ENCODE measurements at places on chromosomes 2 and 18.

DNA sequence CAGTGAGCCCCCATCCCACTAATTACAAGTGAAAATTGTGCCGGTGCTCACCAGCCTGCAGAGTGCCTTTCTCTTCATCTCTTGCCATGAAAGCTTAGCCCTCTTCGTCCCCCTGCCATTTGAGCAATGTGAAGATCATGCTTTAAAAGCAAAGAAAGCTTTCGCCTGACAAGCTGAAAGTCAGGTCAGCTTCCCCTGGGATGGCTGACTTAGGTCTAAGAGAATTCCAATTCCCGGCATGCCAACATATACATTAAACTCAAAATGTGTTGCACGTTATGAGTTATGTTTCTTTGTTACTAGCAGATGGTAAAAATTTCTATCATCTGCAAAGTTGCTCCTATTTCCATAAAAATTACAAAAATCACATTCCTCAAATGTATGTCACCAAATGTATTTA is 129.8 kb downstream of the AFF3 start:
- DNase-seq = no peak

DNA sequence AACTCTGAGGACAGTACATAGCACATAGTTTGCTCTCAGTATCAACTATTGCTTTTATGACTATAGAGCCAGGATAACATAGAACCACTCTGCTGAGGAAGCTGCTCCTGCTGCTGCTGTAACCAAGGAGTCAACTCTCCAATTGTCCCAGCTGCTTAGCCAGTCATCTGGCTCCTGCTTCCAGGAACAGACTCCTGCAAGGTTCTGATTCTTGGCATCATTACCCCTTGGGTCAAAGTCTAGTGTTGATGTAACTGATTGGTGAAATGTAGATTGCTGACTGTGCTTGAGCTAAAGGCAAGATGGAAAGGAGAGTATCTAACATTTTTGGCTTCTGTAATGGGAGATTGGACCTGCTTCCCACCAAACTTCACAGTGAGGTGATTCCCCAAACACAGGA is 261.9 kb upstream of the FSHR start:
- no peak for DNase-seq

GRCh38 chr2:9169349-9170107 is 37.1 kb upstream of the ASAP2 start:
- no peak for DNase-seq

DNA sequence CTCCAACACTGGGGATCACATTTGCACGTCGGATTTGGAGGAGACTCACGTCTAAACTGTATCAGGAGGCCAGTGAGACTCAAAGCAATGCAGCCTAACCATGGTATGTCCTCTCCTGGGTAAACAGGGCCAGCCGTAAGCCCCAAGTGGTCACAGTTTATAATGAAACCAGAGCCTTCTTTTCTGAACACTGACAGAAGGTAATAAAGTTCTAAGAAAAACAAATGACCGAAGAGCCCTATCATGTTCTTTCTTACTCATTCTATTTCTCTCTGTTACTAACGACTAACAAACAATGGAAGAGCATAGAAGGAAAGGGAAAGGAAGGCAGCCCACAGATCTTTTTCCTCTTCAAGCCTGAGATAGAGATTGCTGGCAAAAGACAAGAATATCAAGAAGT is 796.8 kb upstream of the SOX11 start:
- no peak for DNase-seq

DNA sequence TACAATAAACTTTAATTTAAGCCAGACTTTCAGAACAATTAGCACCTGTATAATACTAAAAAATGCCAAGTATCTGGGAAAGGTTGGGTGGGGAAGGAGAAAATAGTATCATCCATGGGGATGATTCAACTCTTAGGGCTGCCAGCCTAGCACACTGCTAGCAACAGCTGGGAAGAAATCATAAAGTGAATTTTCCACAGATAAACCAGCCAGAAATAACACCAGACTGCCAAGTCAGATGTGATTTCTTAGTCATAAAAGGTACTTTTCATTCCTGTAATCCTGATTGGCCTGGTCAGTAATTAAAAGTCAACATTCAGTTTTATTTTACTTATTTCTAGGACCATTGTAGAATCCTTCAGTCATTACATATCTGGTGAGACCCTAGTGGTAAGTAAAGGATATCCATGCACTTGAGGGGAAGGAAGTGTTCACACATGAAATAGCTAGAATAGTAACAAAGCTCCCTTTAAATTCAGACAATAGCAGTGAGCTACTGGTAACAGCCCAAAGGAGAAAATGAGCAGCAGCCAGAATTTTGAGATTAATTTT is 59.4 kb downstream of the LIMS1 start:
- DNase-seq = no peak

GRCh38 chr2:221612161-221612560 is 40.1 kb upstream of the EPHA4 start:
- DNase-seq = no peak

DNA sequence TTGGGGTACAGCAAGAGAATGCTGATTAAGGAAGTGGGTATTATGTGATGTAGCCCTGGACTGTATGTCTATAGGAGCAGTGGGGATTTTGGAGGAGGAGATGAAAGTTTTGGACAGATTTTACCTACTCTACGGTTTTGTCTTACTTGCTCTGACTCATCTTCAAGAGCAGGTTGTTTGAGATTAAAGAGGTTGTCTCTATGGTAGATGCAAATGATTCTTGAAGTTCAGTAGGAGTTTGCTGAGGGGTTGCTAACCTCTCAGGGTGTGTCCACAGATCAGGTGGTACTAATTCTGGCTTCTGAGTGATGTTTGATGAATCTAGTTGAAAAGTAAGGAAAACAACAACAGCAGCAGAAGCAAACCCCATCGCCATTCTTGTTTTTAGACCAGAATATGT is 9.7 kb upstream of the SERPINB12 start:
- DNase-seq = no peak

- DNase-seq = no peak
These were observed 19.4 kb downstream of the DNMT3A start for GRCh38 chr2:25322312-25322711.

DNA sequence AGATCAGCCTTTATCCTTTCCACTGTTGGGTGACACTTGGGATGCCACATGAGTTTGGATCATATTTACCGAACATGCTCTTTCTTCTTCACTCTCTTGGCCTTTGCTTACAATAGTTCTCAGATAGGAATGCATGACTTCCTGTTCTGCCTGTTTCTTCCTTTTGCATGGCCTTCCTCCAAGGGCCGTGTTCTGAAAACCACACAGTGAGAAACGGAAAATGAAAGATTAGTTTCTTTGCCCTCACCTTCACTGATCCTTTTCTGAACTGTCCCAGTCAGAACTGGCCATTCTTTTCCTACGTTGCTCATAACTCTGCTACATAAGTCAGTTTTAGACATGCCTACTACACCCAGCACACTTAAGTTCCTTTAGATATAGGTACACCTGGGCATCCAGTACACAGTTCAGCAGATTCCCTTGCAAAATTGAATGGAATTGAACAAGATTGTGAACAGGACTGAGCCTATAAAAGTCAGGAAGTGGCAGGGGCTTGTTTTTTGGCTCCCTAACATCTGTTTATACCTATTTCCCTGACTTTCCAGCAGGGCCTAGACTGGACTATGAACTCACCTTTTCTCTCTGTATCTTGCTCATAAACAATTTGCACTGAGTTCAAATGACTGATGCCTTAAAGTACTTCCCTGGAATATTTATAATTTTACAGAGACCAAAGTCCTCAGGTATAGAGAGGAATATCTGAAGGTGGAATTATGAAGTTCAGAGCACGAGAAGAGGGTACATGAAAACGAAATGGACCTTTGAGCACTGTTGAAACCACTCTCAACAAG is 186.4 kb upstream of the ST6GAL2 start:
- no peak for DNase-seq

DNA sequence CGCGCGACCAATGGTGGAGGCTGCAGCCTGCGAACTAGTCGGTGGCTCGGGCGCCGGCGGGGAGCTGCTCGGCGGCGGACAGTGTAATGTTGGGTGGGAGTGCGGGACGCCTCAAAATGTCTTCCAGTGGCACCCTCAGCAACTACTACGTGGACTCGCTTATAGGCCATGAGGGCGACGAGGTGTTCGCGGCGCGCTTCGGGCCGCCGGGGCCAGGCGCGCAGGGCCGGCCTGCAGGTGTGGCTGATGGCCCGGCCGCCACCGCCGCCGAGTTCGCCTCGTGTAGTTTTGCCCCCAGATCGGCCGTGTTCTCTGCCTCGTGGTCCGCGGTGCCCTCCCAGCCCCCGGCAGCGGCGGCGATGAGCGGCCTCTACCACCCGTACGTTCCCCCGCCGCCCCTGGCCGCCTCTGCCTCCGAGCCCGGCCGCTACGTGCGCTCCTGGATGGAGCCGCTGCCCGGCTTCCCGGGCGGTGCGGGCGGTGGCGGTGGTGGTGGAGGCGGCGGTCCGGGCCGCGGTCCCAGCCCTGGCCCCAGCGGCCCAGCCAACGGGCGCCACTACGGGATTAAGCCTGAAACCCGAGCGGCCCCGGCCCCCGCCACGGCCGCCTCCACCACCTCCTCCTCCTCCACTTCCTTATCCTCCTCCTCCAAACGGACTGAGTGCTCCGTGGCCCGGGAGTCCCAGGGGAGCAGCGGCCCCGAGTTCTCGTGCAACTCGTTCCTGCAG is at the start of gene HOXD9:
Gene HOXD9, plus strand, starts transcription at position 37 of the 728 bp plus-strand sequence. Its CDS starts 50 bp downstream, at position 87.
- no peak for DNase-seq

DNA sequence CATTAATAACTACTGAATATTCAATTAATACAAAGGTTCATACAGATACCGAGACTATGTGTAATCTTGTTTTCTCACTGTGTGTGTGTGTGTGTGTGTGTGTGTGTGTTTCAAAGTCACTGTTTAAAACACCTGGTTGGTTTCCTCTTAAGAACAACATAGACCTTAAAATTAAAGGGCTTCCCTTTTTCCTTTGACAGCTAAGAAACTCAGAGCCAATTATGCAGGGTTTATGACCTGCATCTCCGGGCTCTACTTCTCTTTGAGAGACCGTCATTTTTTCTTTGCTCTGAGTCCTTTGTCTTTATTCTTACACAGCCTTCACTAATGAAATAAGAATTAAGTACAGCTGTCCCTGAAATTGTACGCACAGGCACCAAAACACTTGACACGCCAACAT is 145.6 kb downstream of the HDAC4 start:
- DNase-seq = no peak

- DNase-seq = no peak
These were observed 23.3 kb upstream of the RMC1 start for GRCh38 chr18:23479829-23480505.

- no peak for DNase-seq
These were observed 21.6 kb downstream of the EPAS1 start for GRCh38 chr2:46318579-46319460.

DNA sequence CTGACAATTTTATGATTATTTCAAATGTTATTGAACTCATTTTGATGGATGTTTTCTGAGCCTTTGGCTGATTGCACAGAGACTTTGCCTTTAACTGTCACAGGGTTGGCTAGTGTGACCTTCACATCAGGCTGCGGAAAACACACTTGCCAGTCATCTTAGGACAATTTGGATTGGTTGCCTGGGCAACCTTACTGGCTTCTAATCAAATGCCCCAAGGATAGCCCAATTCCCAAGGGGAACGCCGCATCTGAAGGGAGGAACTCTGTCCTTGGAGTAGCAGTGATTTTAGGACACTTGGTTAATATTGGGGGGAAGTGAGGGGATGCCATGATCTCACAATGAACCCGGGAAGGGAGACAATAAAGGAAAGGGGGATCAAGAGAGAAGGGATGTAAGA is 29.5 kb downstream of the OSBPL6 start:
- DNase-seq = no peak

- no peak for DNase-seq
These were observed 41.0 kb downstream of the DTNB start for GRCh38 chr2:25632396-25632795.
